ENCODE measurements at places on chromosomes 12 and 14. TPM values are rescaled to one million over a fixed set of nuclear protein-coding genes. Genes with fewer than 3 reads are reported as not detected.

The NGB gene
- polyA plus RNA-seq = 28.3 TPM

The EFS gene
- 74.9 TPM for polyA plus RNA-seq

The CABP1 gene
- polyA plus RNA-seq = 103 TPM

The LIN7A gene
- 10.4 TPM for polyA plus RNA-seq

The OR4E2 gene
- not detected for polyA plus RNA-seq

The TBX3 gene
- polyA plus RNA-seq = 5.1 TPM

The ACOT6 gene
- polyA plus RNA-seq = not detected

The ZFHX2 gene
- 6.5 TPM for polyA plus RNA-seq

The YARS2 gene
- polyA plus RNA-seq = 8.6 TPM

The SYT1 gene
- polyA plus RNA-seq = 78.3 TPM

The ALX1 gene
- polyA plus RNA-seq = not detected

The NYNRIN gene
- 6.4 TPM for polyA plus RNA-seq

The SRGAP1 gene
- 13.4 TPM for polyA plus RNA-seq

The PPP1R36 gene
- 0.31 TPM for polyA plus RNA-seq

Measured in brain (organoid and tissue), 16 donors.